ENCODE measurements at places on chromosomes 4 and X. TPM values are rescaled to one million over a fixed set of nuclear protein-coding genes. Genes with fewer than 3 reads are reported as not detected.

DNA sequence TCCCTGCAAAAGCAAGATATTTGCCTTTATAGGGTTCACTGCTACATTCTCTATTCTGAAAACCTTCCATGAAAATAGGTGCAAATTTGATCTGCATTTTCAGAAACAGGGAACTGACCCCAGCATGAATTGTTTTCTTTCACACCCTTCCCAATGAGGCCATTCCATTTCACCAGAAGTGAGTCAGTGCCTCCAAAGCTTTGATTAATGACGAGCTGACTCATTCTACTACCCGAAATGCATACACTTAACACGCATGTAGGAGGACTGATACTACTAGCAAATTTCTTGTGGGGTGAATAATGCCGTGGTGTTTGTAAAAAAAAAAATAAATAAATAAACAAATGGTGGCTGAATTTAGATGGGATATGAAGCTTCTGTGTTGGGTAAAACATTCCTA, 146.9 kb upstream of the FGF13 start:
- no peak for DNase-seq

- no peak for DNase-seq
Measured at GRCh38 chr4:124097447-124097846, 615.1 kb downstream of the ANKRD50 start.

The FRMPD4 gene
- total RNA-seq, result 34.5 TPM

GRCh38 chr4:6960628-6961412, 51.2 kb downstream of the TBC1D14 start:
- DNase-seq, result no peak

- no peak for DNase-seq
Measured at GRCh38 chrX:96474029-96474740, 210.5 kb upstream of the DIAPH2 start.

GRCh38 chr4:1502501-1502886, 96.3 kb upstream of the NKX1-1 start:
- DNase-seq, result no peak

The TBC1D9 gene
- total RNA-seq, result 54.0 TPM

The PRDM8 gene
- total RNA-seq, result 24.6 TPM

The NPY1R gene
- 163 TPM for total RNA-seq

GRCh38 chr4:122218762-122219161, 66.6 kb downstream of the BLTP1 start:
- no peak for DNase-seq

The BGN gene
- 1.9 TPM for total RNA-seq

The ARHGEF6 gene
- 23.1 TPM for total RNA-seq

DNA sequence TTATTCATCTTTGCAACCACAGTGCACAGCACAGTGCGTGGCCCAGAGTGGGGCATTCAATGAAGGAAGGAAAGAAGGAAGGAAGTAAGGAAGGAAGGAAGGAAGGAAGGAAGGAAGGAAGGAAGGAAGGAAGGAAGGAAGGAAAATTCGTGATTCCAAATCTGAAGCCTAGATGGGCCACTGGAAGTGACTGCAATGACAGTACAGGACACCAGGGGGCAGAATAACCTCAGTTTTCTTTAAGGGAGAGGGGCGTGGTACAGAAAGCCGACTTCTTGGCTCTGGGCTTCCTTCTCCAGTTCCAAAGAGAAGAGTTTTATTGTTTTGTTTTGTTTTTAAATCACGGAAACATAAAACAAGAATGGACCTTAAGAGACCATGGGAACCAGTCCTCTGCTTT, 47.8 kb downstream of the APLN start:
- DNase-seq, result no peak

- DNase-seq, result no peak
Measured at GRCh38 chr4:111530446-111530845, 614.8 kb upstream of the FAM241A start.

DNA sequence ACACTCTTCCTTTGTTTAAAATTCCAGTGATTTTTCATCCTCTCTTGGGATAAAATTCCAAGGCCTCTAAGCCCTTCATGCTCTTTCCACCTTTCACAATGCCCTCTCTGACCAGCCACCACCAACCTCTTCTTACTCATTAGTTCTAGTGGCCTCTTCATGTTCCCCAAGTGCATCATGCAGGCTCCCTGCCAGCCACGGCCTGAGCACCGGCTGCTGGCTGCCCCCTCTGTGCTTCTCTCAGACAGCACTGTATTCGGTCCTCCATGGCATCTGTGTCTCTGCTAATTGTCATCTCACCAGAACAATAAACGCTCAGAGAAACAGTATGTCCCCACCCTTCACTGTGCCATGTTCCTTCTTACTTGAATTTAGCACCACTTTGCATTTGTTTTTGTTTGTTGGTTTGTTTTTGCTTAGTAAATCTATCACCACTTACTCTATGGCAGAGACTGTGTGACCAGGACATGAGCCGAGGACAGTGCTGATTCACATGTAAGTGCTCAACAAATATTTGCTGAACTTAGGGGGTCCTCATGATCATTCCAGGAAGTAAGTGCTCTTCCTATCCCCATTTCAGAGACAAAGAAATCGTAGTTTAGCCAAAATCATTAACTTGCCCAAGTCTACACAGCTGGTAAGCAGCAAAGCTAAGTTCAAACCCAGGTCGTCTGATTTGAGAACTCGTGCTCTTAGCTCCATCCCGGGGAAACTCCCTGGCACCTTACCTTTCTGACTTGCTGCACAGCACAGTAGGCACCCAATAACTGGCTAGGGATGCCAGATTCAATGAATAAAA, 77.1 kb upstream of the UCP1 start:
- no peak for DNase-seq

The LRIT3 gene
- 0.16 TPM for total RNA-seq

- no peak for DNase-seq
Measured at GRCh38 chr4:152265149-152265621, 270.7 kb downstream of the FBXW7 start.

- DNase-seq, result no peak
Measured at GRCh38 chr4:14157262-14157661, 529.7 kb upstream of the BOD1L1 start.

The POLA1 gene
- 40.1 TPM for total RNA-seq

- DNase-seq, result no peak
Measured at GRCh38 chrX:119981286-119982070, 37.9 kb upstream of the NKAP start.

DNA sequence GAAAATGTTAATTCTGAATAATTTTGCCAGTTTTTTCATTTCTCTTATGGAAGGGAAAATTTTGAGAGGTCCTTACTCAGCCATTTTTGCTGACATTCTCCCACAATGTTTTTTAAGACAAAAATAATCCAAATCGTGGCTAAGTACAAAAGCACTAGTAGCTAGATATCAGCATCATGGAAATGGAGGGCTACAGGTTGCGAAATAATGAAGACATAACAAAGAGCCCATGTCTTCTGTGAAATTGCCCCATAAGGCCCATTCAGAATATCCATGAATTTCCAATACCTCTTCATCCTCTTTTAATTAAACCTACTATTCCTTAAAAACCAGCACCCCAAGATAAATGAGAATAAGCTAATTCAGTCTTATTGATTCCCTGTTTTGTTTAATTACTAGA, 107.4 kb downstream of the HNRNPD start:
- DNase-seq, result no peak

- DNase-seq, result no peak
Measured at GRCh38 chr4:31106419-31106818, 386.2 kb downstream of the PCDH7 start.

GRCh38 chr4:123787512-123788080, 391.0 kb downstream of the SPRY1 start:
- DNase-seq, result no peak

All from occipital lobe (tissue), 3 donors.